Fibroblast of skin of left quadriceps (primary cell): ENCODE measurements at places on chromosomes 2 and 18.

- DNase-seq, result no peak
Measured at GRCh38 chr2:65103013-65103715, 26.7 kb downstream of the RAB1A start.

DNA sequence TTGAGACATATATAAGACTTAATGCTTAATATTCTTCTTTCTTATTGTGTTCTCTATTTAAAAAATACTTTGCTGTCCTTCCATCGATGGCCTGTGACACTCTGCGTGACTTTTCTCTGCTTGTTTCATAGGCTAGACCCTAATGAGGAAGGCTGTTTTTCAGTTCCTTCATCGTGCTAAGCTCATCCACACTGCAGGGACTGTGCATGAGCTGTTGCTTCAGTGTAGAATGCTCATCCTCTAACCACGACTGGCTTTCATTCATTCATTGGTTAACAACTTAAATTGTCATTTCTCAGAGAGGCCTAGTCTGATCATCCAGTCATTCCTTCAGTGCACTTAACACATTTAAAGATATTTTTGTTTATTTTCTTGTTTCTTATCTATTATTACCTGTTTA lies 134.4 kb downstream of the CCDC85A start:
- DNase-seq, result no peak

DNA sequence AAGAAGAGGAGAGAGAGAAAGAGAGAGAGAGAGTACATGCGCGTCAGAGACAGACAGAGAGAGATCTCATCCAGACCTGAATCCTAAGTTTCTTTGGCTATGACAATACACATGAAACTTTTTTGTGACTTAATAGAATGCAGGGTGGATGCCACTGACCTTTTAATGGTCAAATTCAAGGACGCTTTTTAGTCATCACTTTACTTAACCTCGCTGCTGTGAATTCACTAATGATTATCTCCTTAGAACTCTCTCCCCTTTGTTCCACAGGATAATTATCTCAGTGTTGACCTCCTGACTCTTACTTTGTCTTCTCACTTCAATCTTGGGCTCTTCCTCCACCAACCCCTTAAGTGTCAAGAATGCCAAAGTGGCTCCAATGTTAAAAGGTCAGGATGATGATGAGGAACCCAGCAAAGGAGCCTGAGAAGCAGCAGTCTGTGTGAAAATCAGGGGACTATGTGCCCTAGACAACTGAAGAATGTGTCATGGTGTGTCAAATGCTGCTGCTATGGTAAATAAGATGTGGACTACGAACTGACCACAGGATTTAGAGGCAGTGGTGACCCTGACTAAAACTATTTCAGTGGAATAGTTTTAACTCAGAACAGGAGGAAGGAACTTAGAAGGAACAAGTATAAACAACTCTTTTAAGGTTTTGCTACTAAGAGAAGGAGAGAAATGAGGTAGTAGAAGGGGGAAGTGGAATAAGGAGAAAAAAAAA lies 382.1 kb downstream of the ZEB2 start:
- DNase-seq, result no peak

DNA sequence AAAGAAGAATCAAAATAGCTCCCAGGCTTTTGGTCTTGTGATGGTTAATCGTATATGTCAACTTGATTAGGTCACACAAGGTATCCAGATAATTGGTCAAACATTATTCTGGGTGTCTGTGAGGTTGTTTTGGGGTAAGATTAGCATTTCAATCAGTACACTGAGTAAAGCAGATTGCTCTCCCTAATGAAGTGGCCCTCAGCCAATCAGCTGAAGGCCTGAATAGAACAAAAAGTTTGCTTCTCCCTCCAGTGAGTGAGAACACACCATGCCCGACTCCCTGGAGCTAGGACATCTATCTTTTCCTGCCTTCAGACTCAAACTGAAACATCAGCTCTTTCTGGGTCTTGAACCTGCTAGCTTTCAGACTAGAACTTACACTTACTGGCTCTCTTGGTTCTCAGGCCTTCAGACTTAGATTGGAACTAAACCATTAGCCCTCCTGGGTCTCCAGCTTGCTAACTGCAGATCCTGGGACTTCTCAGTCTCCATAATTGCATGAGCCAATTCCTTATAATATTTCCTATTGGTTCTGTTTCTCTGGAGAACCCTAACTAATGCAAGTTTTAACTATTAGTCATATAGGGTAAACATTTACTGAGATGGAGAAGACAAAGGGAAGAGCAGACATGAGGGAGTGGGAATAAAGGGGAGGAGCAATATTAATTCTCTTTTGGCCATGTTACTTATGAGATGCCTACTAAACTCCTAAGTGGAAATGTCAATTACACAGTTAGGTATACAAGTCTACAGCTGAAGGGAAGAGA lies 25.5 kb downstream of the LNPK start:
- DNase-seq, result peak; percentile 5

- no peak for DNase-seq
Measured at GRCh38 chr2:60280238-60280637, 273.2 kb downstream of the BCL11A start.

DNA sequence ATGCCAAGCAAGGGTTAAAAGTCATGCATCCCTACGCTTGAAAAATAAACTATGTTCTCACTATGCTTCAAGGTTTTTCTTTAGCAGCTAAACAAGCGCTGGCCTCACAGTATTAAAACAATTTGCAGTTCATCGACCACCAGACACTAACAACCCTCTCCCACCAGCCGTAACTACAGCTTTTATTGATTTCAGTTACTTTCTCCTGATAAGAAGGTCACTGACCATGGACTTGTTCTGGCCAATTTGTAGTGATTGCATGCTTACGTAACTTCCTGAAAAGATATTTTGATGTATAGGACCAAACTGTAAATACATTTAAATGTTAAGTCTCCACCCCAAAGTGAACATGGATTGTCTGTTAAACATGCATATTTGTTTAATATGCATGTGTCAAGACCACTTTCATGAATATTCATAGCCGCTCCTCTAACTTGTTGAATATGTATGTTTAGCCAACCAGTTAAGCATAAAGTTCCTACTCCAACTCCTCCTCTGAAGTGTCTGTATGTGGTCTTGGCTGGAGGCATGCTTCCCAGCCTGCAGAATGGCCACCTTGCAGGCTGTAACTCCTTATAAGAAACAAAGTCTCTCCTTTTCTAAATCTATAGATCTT lies 1.7 kb upstream of the THOC1 start:
- no peak for DNase-seq

- DNase-seq, result no peak
Measured at GRCh38 chr2:126823951-126824350, 74.7 kb upstream of the TEX51 start.

DNA sequence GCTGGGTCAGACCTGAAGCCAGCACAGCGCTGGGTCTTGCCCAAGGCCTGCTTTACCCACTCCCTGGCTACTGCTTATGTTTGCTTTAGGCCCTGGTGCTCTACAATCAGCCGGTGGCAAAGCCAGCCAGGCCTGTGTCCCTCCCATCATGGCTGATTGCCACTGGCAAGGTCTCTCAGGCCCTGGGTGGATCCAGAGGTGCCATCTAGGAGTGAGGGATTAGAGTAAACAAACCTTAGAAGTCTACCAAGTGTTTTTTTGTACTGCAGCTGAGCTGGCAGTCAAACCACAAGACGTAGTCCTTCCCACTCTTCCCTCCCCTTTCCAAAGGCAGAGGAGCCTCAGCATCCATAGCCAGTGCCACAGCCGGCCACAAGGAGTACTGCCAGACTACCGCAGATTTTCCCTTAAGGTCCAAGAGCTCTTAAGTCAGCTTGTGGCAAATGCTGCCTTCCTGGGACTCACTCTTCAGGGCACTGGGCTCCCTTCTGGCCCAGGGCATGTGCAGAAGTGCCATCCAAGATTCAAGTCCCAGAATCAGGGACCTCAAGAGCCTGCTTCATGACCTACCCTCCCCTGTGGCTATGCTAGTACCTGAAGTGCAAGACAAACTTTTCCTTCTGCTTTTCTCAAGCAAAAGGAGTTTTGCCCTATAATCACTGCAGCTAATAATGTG lies 20.0 kb downstream of the IL1RL2 start:
- no peak for DNase-seq

DNA sequence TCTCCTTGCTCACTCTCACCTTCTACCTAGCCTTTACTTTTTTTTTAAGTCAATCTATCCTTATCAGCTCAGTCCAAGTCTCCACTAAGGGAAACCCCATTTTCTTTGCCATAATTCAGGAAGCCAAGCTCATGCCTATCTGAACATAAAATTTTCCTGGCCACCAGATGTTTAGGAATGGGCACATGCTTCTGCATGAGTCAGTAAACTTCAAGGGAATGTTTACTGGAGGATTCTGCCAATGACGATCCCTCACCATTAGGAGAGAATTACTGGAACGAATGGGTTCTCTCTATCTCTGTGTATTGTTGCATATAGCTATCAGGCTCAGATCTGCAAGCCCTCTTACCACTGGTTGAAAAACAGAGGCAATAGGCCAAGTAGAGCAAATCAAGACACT lies 731.7 kb upstream of the ZNF804A start:
- DNase-seq, result no peak

GRCh38 chr2:29627279-29627711 lies 294.1 kb downstream of the ALK start:
- DNase-seq, result peak; percentile 95

DNA sequence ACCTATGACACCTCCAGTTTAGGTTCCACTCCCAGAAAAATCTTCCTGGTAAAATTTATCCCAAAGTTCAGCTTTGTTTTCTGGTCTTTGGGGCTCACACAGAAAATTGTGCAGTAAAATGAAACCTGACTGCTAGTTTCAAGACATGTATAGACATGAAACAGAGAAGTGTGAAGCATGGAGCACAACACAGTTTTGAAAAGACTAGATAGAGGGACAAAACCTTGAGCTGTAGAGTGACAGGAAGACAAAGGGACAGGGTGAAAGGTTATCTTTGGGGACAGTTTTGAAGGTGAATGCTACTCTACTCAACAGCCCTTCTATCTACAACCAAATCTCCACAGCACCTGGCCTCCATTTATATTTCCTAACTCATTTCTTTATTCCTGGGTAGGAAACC lies 352.6 kb downstream of the RBM43 start:
- no peak for DNase-seq

- DNase-seq, result no peak
Measured at GRCh38 chr18:27017901-27018500, 152.5 kb upstream of the AQP4 start.

- DNase-seq, result peak; percentile 9
Measured at GRCh38 chr2:212145121-212145520, 393.5 kb downstream of the ERBB4 start.

DNA sequence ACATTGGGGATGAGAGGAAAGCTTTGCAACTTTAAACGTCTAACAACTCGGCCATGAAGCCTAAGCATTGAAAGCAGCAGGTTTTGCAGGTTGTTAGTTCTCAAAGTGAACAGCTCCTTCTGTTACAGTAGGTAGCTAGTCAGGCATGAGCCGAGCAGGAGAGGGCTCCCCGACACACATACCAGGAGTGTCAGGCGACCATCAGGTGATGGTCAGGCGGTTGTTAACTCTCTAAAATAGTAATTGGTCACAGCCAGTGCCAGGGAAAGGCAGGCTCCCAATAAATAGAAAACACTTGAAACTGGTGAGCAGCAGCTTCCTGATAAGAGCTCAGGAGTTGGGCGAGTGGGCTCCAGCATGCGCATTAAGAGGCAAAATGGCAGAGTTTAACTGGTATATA lies 53.5 kb upstream of the DAPL1 start:
- no peak for DNase-seq

DNA sequence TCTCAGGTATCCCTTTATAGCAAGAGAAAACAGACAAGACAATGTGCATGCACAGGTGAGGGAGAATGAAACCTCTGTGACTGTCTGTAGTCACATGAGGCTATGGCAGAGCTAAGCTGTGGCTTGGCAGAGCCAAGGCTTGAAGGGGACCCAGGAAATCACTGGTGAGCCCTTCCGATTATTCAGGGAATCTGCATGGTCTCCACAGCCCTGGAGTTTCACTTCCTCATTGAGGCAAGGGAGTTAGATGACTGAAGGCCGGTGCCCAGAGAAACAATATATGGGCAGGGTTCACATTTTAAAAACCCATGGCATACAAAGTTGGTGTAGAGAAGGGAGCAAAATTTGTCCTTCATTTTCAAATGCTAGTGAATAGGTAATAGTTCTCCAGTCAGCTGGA lies 144.4 kb upstream of the REV1 start:
- DNase-seq, result no peak

GRCh38 chr2:241598061-241598460 lies 38.9 kb downstream of the THAP4 start:
- DNase-seq, result no peak

GRCh38 chr2:12176623-12177454 lies 430.4 kb downstream of the LPIN1 start:
- no peak for DNase-seq

DNA sequence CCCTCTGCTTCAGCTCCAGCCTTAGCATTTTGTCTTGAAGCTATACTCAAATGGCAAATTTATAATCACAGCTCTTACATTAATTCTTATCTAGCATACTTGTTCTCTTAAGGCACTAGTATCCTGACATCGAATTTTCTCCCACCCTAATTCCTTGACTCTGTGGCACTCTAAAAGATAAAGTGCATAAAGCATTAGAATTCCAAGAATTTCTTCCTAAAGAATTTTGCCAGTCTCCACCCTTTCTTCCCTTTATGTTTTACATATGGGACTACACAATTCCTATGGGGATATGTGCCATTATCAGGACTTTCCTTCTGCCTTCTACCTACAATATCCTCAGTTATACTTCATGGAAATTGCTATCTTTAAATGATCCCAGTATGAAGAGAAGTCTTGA lies 560.3 kb downstream of the ARHGAP15 start:
- DNase-seq, result no peak

GRCh38 chr2:219983836-219984235 lies 356.4 kb downstream of the SLC4A3 start:
- no peak for DNase-seq

GRCh38 chr2:6181525-6181924 lies 489.3 kb downstream of the SOX11 start:
- peak; percentile 65 for DNase-seq

- no peak for DNase-seq
Measured at GRCh38 chr2:208671284-208671683, 264.7 kb downstream of the PTH2R start.

DNA sequence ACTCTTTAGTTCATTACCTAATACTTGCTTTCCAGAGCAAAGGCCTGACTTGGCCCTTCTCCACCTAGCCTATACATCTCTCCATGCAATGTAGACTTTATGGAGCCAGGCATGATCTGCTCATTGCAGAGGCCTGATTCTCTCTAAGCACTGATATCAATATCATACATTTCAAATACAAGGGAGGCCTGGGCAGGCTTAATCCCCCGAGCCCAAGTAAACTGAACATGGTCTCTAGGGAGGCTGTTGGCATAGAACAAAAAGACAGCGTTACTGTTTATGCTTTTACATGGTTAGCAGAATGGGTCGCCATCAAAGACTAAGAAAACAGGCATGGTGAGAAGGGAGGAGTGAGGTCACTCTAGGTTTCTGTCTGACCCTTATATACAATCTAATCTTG lies 695.1 kb downstream of the ZEB2 start:
- DNase-seq, result no peak

DNA sequence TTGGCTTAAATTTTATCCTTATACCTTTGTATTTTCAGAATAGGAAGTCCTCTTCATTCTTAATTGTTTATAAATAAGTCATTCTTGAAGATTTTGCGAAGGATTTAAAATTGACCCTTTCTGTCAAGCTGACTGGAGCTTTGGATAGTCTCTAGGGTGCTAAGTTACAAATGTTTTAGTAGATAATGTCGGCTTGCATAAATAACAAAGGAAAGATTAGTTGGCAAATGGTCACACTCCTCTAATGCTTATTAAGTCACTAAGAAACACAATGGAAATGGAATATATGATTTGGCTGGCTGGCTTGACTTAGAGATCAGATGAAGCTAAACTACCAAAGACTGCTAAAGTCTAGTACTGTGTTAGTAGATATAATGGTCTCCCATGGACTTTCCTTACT lies 40.6 kb downstream of the UBXN4 start:
- no peak for DNase-seq
